ENCODE measurements at places on chromosomes 1 and 21.

DNA sequence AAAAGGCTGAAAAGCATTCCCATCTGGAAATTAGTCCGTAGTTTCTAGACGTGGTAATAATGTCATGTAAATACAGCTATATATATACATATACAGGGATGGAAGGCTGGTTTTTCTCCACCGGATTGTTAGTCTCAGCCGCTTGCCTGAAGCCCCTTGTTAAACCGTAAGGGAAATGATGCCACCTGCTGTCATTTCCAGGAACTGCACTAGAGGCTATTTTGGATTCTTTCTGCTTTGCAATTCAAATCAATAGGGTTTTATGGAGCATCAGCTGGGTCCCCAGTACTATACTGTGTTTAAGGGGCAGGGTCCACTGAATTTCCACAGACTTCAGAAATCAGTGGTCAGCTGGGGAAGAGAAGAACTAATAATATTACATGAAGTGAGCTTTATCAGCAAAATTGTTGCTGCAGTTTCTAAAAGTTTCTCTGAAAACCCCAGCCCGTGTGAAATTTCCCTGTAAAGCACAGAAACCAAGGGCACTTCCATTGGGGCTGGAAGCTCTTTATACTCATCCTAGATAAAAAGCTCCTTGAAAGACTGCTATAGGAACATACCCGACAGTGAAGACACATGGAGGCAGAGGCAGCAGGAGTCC, 33.8 kb upstream of the MPZL1 start:
- peak; percentile 89 for DNase-seq

DNA sequence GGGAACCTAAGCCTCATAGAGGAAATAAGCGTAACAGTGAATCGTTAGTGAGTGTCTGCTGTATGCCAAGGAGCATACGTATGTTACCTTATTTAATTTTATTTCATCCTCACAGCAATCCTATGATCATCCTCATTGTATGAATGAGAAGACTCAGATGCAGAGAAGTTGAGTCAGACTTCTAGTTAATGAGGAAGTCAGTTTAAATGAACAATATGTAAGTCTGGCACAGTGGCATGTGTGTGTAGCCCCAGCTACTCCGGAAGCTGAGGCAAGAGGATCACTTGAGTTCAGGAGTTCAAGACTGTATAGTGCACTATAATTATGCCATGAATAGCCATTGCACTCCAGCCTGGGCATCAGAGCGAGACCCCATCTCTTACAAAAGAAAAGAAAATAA, 148.0 kb downstream of the ZZZ3 start:
- DNase-seq = no peak

GRCh38 chr1:32536764-32537163, 2.5 kb upstream of the ZBTB8A start:
- no peak for DNase-seq

DNA sequence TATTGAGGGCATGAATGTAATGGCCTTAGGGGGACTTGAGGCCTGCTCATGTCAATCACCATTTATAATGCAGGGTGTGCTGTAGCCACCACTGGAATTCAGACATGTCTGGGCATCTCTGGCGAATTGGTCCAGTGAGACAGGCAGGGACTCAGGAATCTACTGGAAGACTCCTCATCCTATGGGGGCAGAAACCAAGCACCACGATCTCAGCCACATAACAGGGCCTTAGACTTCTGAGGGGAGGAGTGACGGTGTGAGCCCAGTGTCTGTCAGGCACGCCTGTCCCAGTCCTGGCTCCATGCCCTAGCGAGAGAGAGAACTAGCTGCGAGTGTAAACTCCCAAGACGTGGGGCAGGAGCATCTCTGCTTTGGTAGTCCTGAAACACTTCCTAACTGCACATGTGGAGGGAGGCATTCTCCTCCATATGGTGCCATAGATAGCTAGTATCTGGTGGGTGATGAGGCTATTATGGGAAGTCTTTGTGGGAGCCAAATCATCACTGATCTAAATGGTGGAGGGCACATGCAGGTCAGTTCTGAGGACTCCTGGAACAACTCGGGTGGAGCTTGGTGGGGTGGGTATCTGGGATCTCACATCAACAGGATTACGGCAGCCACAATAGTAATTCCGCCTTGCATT, 29.8 kb upstream of the KIAA0040 start:
- DNase-seq = no peak

- DNase-seq = no peak
Measured at GRCh38 chr1:207218512-207219362, 102.7 kb upstream of the CD55 start.

DNA sequence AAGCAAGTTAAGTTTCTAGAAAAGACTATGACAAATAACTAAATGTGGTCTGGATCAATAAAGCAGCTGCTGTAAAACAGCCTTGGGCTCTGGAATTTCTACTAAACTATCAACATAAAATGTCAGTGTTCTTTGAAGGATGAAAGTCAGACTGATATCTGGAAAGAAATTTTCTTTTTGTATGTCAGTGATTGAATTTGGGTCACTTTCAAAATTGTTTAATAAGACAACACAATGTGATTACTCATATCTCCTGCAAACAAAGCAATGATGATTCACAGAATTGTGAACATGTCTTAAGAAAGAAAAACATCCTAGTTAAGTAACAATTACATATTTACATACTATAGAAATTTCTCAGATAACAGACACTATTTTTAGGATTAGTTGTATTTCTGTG, 826.4 kb downstream of the PLA2G4A start:
- no peak for DNase-seq

GRCh38 chr1:3651930-3652547, at the start of gene TP73:
Gene TP73 (plus strand): TSS chr1:3652516. CDS start chr1:3682366, 29,850 bp downstream.
- DNase-seq = no peak

- no peak for DNase-seq
Measured at GRCh38 chr1:67647036-67647798, 37.8 kb upstream of the GADD45A start.

- DNase-seq = no peak
Measured at GRCh38 chr1:27144049-27144748, 10.7 kb downstream of the SLC9A1 start.

- DNase-seq = no peak
Measured at GRCh38 chr21:25390701-25391100, 216.6 kb downstream of the MRPL39 start.

- peak; percentile 18 for DNase-seq
Measured at GRCh38 chr1:38608202-38608864, 251.2 kb downstream of the RRAGC start.

GRCh38 chr1:231215681-231216385, 25.2 kb upstream of the GNPAT start:
- no peak for DNase-seq

- DNase-seq = no peak
Measured at GRCh38 chr1:153538315-153538821, 2.4 kb downstream of the S100A5 start.

- DNase-seq = no peak
Measured at GRCh38 chr1:87805666-87806378, 477.1 kb downstream of the LMO4 start.

DNA sequence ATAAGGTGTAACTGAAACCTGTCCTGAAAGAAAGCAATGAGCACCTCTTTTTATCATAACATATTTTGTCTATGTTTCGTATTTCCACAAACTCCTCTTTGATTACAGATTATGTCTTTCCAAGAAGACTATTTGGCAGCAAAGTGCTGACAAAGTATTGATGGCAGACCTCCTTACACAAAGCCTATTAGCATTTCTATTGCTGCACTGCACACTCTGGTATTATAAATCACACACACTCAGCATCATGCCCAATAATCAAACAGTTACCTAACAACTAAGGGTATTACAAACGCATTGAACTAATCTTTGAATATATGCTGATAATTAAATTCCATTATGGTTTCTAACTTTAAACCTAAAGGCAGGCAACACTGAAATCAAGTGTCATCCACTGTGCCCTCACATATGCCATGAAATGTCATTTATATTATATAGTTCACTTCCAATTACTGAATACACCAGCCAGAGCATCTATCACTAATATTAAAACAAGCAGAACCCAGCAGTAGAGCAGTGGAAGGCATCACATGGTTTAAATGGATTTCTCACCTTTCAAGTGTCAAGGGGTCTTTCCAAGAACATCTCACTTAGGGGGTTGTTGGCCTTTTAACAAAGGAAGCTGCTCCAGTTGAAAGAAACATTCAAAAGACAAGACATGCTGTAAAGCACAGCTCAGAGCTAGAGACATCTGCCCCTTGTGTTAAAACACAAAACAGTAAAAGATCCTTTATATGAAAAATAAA, 239.1 kb downstream of the RERE start:
- DNase-seq = no peak

DNA sequence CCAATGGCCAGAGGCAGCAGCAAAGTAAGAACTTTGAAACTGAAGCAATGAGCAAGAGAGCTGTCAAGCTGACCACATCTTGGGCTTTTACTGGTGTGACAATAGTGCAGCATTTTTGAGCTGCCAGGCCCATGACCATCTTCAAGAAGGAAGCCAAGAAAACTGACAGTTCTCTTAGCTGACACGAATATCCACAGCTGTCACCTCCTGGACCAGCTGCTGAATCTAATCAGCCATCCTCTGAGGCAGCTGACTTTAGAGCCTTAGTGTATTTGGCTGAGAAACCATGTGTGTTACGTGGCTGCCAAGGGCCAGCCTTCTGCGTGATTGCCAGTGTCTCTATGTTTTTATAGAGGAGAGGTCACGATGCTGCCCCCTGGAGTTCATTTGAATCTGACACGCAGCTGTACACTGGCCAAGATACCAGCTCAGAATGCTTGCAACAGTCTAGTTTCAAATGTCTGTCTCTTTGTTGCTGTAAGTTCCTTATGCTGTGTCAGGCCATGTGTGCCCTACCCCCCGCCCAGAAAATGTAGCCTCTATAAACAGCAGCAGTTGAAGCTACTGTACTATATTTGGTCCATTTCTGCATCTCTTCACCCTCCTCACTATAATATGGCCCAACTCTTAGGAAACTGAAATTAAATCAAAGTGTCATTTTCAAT, 39.7 kb downstream of the PALMD start:
- peak; percentile 31 for DNase-seq

Measured in stimulated activated CD4-positive, alpha-beta T cell treated with anti-CD3 and anti-CD28 coated beads, Interleukin-4, amount 100 ng/mL, for 24 hours (primary cell).